GM04504 (cell line): ENCODE measurements at places on chromosomes 11 and 22.

DNA sequence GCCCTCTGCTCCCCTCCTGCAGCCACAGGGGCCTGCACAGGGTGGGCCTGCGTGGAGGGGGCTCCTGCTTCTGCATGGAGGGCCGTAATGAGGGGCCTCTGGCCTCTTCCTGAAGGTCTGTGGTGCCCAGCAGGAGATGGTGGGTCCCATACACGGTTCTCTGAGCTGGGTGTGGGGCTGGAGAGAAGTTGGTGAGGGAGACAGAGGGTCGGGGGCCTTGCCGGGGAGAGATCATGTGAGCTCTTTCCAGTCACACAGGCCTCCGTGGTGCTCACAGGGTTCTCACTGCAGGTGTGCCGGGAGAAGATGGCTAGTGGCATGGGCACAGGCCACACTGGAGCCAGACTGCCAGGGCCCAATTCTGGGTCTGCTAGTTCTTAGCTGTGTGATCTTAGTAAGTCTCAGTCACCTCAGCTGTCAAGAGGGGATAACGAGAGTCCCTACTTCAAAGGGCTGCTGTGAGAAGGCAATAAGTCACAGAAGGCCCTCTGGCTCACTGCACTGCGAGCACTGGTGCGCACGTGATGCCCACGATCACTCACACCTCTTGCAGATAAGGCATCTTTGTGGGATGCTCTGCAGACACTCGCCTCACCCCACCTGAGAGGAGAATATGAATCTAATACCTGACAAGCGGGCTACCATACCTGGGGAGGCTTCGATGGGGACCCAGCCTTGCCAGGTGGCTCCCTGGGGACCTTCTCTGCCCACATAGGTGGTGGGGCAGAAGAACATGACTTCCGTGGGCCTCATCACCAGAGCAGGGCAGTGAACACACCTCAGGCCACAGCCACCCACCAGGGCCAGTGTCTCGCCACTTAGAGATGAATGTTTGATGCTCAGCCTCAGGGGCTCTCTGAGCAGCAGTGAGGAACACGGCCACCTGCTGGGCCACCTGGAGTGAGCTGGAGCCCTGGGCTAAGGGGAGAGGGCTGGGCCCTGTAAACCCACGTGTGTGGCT is 14.5 kb downstream of the KCNC1 start:
- DNase-seq, result no peak

GRCh38 chr22:33529424-33530113 is 390.7 kb downstream of the LARGE1 start:
- peak; percentile 42 for DNase-seq

DNA sequence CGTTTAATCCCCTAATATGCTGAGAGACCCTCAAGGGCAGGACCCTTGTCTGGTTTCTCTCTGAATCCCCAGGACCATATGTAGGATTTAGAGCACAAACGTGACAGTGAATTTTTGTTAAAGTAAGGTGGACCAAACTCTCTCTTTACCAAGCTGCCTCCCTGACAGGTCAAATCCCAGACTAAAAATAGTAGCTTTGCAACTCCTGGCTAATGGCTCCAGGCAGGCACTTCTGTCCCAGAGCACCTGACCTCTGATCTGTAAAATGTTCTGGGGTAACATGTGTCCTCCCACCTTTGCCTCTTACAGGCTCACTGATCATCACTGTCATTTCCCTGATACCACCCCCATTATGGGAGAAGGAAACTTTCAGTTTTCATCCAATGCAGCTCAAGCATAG is 152.3 kb downstream of the SPON1 start:
- no peak for DNase-seq

- DNase-seq, result no peak
Measured at GRCh38 chr22:28464127-28464526, 215.5 kb downstream of the TTC28 start.

DNA sequence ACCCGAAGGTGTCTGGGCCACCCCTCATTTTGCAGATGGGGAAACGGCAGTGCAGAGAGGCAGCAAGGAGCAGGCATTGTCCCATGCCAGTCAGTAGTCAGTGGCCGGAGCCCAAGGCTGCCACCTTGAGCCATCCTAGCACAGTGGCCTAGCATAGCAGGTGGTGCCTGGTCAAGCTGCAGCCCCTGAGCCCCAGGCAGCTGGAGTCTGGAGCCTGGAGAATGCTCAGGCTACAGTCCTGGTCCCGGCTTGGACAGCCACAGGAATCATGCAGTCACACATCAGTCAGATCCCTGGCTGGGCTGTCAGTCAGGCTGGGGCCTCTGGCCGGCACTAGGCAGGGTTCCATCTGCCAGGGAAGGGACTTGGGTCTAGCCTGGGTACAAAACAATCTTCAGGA is 18.6 kb downstream of the KCNC1 start:
- no peak for DNase-seq
